ENCODE measurements at places on chromosomes 12 and 14. TPM values are rescaled to one million over a fixed set of nuclear protein-coding genes. Genes with fewer than 3 reads are reported as not detected.

RTN1 gene
- not detected for total RNA-seq

ESYT1 gene
- total RNA-seq = 74.6 TPM

IL26 gene
- total RNA-seq = 1.6 TPM

GARIN6 gene
- total RNA-seq = not detected

ZDHHC22 gene
- not detected for total RNA-seq
